T-helper 22 cell (primary cell): ENCODE measurements at places on chromosomes 1 and 21.

- no peak for DNase-seq
Measured at GRCh38 chr1:50098591-50099021, 10.1 kb upstream of the ELAVL4 start.

- DNase-seq, result no peak
Measured at GRCh38 chr1:156508205-156508954, 7.8 kb upstream of the MEF2D start.

DNA sequence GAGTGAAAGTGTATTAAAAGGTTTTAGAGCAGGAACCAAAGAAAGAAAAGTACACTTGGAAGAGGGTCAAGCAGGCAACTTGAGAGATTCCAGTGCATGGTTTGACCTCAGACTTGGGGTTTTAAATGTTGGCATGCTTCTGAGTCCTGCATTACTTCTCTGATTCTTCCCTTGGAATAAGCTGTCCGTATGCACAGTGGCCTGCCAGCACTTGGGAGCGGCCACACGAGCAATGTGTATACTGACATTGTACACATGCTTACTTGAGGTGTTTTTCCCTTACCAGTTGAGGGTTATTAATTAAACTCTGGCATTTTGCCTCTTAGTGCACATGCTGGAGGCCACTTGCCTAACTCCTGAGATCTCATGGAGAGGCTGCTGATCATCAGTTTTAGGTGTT, 786.6 kb upstream of the RGS18 start:
- DNase-seq, result no peak

GRCh38 chr1:5423109-5423508, 569.1 kb downstream of the NPHP4 start:
- DNase-seq, result no peak

DNA sequence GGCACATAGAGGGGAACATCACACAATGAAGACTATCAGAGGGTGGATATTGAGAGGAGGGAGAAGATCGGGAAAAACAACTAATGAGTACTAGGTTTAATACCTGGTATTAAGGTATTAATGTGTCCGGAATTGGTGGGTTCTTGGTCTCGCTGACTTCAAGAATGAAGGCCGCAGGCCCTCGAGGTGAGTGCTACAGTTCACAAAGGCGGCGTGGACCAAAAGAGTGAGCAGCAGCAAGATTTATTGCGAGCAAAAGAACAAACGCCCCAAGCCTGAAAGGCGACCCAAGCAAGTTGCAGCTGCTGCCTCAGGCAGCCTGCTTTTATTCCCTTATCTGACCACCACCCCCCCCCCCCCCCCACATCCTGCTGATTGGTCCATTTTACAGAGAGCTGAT, 2022.8 kb downstream of the NCAM2 start:
- DNase-seq, result no peak

GRCh38 chr1:74650561-74650960, 23.0 kb downstream of the ERICH3 start:
- DNase-seq, result no peak

DNA sequence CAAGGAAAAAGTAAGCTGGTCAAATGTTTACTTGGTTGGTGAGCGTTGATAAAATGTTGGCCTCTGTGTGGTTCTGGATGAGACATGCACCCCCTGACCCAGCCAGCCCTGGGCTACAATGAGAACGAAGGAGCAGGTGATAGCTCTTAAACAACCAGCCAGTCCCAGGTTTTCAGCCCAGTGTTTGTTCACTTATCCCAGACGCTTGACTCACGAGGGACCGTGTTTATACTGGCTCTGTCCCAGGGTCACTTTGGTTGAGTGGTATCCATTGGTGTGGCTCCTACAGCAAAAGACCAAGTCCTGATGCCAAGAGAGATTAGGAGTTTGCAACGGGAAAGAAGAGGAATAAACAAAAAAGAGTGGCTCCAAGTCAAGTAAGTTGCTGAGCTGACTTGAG, 86.9 kb downstream of the KCNJ15 start:
- no peak for DNase-seq

DNA sequence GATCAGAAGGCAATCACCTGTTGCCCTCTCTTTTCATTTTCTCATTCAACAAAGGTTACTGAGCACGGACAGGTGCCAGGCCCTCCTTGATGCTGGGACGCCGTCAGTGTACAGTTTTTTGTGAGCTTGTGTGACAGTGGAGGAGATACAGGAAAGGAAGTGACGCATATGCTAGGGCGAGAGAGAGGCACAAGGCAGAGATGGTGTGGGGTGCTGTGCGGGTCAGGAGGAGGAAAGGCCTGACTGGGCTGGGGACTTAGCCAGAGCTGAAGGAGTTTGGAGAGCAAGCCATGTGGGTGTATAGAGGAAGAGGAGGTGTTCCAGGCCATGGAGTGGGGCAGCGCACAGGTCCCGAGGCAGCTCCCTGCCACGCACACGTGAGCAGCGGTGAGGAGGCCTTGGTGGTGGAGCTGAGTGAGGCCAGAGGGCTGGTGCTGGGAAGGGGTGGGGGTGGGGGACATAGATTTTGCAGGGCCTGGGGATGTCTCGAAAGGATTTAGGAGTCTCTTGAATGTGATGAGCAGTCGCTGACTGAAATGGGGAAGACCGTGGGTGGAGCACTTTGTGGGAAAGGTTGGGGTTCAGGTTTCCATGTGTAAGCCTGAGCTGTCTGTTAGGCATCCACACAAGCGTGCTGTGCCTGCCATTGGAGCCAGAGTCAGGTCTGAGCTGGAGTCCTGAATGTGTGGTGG, 46.0 kb downstream of the TRAPPC10 start:
- DNase-seq, result peak; percentile 21

DNA sequence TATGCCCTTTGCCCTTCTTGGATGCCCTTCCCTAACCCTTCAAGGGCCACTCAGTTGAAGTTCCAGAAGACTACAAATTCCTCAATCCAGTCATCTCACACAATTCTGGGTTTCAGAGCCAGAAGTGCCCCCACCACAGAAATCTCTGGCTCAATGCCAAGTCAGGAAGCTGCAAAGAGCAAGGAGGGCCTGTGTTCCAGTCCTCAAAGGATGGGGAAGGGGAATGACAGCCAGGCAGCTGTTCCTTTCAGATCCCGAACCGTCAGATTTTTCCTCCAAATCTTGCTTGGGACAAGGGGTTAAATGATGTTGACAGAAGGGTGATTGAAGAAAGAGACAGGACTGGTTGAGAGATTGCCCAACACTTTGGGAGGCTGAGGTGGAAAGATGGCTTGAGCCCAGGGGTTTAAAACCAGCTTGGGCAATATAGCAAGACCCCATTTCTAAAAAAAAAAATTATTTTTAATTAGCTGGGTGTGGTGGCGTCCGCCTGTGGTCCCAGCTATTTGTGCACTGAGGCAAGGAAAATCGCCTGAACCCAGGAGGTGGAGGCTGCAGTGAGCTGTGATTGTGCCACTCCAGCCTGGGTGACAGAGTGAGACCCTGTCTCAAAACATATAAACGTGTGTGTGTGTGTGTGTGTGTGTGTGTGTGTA, 716 bp upstream of the HPDL start:
- no peak for DNase-seq

GRCh38 chr1:232751393-232752140, 53.6 kb upstream of the MAP10 start:
- no peak for DNase-seq

DNA sequence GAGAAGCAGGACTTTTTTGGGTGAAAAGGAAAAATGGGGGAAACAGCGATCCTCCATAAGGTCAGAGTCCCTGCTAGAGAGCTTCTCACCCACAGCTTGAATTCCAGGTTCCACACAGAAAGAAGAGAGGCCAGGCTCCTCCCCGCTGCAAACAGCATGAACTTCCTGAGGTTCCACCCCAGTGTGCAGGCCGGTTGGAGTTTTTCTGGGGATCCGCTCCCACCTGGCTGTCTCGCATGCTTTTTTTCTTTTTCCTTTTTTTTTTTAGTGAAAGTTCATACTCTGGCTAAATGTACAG, 595.1 kb upstream of the ZP4 start:
- DNase-seq, result no peak

GRCh38 chr1:226675715-226676357, 63.2 kb downstream of the ITPKB start:
- DNase-seq, result no peak

DNA sequence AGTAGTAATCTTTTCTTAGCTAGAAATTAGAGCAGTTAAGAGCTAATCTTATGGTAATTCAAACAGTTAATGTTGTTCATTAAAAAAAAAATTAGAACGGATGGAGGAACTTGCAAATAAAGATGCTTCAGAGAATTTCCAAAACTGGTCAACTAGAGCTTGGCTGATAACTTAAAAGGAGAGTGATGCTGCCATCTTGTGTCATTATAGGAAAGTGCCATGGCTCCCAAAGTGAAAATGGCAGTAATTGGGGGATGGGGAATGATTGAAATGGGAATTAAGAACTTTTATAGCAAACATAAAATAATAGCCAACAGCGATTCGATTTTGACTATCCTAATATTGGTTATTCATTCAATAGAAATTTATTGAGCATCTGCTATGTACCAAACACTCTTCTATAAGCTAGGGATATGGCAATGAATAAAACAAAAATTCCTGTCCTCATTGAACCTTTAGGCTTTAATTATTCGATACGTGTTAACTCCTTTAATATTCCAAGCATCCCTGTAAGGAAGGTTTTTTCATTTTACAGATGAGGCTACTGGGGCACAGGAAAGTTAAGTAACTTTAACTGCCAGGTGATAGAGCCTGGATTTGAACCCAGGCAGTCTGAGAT, 5.7 kb upstream of the PLPP3 start:
- no peak for DNase-seq

GRCh38 chr1:93613898-93614297, 67.7 kb downstream of the BCAR3 start:
- DNase-seq, result no peak

DNA sequence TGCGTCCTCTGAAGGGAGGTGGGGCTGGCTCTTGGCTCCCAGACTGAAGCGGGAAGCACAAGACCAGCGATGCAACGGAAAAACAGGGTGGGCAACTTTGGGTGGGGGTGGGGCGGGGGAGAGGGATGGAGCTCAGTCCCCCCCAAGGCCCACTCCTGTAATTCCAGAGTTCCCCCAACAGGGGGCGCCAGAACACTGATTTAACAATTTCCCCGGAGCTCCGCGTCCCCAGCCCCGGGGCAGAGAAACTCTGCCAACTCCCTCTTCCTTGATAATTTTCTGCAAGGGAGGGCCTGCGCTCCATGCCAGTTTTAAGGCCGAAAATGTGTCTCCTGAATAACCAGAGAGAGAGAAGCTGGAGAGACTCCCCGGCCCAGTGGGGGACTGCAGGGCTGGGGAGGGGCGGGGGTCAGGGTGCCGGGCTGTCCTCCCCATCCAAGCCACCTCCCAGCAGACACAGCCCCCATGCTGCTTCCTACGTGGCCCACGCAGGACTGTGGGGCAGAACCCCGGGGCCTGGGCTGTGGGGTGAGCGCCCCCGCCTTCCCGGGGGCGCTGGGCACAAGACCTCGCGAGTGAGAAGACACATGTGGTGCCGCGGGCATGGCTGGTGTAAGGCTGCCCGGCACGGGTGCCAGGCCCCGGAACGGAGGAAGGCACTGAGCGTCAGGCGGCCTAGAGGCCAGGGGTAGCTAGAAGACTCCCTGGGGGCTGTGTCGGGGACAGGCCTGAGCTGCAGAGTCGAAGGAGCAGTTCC, 51.4 kb downstream of the KIF21B start:
- peak; percentile 12 for DNase-seq

DNA sequence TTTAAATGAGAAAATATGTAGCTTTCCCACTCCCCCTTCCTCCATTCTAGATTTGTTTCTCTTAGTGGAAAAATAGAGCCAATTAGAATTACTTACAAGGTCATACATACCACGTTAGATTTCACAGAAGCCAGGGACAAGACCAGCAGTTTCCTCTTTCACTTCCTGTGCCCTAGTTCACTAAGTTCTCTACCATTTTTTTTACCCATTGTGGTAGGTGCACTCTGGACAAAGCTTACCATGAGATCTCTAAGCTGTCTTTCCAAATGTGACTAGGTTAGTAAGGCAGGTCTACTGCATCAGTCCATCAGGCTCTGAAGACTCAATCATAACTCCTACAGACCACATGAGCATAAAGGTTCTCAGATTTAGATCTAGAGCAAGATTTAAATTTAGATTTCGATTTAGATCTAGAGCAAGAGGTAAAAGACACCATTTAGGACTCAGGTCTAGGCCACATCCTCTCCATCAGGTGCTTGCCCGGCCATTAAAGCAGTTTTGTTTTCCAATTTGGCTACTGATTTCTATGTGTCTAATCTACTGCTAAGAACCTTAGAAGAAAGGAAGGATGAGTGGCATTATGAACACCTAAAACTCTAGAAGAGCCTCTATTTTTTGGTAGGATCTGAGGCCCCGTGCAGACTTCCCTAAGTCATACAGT, 235.3 kb downstream of the FAF1 start:
- no peak for DNase-seq

- no peak for DNase-seq
Measured at GRCh38 chr21:37341254-37341960, 25.2 kb upstream of the DYRK1A start.

- no peak for DNase-seq
Measured at GRCh38 chr1:205270764-205271163, 43.0 kb downstream of the TMCC2 start.

DNA sequence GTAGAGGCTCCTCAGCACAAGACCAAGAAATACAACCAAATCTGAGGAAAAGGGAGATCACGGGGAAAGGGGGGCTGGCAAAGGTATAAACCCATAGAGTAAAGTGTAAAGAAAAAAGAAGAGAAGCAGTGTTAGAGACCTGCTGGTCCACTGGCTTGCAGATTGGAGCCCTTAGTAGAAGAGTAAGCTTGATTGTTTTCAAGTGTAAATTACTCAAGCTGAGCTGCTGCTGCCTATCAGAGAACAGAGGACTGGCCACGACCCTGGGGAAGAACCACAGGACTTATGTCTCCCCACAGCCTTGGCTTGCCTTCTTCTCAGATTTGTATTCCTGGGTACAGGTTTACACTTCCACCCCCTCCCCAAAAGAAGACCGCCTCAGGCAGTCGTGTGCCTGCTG, 294.2 kb downstream of the LMX1A start:
- no peak for DNase-seq

GRCh38 chr1:164733070-164733469, 174.1 kb downstream of the PBX1 start:
- DNase-seq, result no peak

DNA sequence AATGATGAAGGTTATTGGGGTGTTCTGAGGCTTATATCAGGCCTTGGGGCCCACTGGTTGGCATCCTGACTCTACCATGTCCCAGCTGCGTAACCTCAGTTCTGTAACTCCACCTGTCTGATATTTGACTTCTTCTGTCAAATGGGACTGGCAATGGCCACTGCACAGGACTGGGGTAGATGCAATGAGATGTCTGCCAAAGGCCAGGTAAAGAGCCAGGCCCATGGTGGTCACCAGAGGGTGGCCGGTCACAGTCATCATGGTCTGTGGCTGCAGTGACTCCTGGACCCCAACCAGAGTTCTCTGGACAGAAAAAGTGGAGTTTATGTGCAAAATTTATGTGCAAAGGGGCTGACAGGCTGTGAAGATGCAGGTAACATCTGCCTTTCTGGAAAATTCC, 173.3 kb downstream of the PTPRU start:
- DNase-seq, result no peak

DNA sequence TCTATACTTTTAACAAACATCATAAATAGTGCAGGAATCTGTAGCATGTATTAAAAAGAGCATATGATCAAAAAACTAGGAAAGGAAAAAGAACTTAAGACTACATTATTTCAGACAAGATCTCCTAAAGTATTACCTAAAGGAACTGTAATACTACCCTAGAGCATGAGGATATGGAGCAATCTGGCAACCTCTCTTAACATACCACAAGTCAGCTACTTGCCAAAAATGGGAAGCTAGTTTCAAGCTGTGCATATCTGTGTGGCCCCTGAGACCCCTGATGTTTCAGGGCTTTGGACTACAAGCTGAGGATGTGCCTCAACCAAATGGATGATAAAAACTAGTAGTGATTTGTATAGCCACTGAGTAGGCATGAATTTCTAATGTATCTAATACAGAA, 525.6 kb downstream of the PTBP2 start:
- DNase-seq, result no peak
